Bronchial epithelial cell (primary cell): ENCODE measurements at places on chromosomes 6 and 20. TPM values are rescaled to one million over a fixed set of nuclear protein-coding genes. Genes with fewer than 3 reads are reported as not detected.

GRCh38 chr20:41003143-41003935 lies 25.3 kb upstream of the TOP1 start:
- DNase-seq = peak; percentile 99

SLA2 gene
- total RNA-seq = not detected in 2 replicates

SAMD10 gene
- 1.1 and 2.7 TPM in 2 replicates for total RNA-seq

- DNase-seq = no peak
These were observed 206.0 kb upstream of the CDH4 start for GRCh38 chr20:61045876-61046585.

- DNase-seq = no peak
These were observed 89.5 kb downstream of the CHMP4B start for GRCh38 chr20:33900521-33901131.

GRCh38 chr6:5044866-5045265 lies 40.3 kb upstream of the PPP1R3G start:
- no peak for DNase-seq

NTSR1 gene
- not detected in 2 replicates for total RNA-seq

GRCh38 chr6:6366803-6367202 lies 46.3 kb upstream of the F13A1 start:
- DNase-seq = no peak

DNA sequence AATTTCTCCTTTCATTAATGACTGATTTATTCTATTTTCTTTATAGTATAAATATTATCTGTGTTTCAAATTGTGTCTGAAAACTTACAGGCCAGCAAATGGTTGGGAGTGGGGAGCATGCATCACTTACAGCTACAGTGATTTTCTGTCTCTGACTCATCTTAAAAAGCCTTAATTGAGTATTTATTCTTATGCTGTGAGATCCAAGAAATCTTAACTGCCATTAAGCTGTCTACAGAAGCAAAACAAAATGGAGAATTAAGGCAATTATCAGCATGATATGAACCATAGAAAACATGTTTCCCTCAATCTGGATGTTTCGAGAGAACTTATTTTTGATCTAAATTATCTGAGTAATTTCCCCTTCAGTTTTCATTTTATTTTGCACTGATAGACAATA lies 831.2 kb downstream of the KIF16B start:
- peak; percentile 33 for DNase-seq

SLC16A10 gene
- total RNA-seq = under 0.01 and 0.26 TPM in 2 replicates

- no peak for DNase-seq
These were observed 3.4 kb downstream of the SERAC1 start for GRCh38 chr6:158164579-158165170.

GRCh38 chr6:160252073-160252813 lies 6.4 kb downstream of the SLC22A2 start:
- DNase-seq = peak; percentile 36

PRSS35 gene
- total RNA-seq = 0.13 TPM in 1 of 2 replicates, not detected in the other

MEI4 gene
- not detected in 2 replicates for total RNA-seq

LY6G5B gene
- total RNA-seq = 1.1 and 2.3 TPM in 2 replicates

HSPA12B gene
- total RNA-seq = not detected in 2 replicates

DNA sequence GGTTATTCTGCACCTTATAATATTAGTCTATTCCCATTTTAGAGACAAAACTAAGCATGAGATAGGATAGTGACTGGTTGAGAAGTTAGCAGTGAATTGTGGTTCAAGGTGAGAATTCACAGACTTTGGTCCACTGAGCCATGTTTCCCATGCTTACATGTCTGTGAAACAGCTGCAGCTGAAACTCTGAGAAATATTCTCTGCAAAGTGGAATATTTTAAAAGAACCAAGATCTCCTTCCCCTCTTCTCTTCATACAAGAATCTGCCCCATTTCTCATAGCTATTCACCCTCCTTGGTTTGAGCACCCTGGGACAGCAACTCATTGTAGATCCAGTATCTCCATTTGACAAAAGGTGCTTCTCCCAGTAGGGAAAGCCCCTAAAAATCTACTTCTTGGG lies 70.2 kb upstream of the TMEM170B start:
- no peak for DNase-seq

GRCh38 chr6:41577356-41578216 lies 31.4 kb downstream of the FOXP4 start:
- peak; percentile 67 for DNase-seq

DNA sequence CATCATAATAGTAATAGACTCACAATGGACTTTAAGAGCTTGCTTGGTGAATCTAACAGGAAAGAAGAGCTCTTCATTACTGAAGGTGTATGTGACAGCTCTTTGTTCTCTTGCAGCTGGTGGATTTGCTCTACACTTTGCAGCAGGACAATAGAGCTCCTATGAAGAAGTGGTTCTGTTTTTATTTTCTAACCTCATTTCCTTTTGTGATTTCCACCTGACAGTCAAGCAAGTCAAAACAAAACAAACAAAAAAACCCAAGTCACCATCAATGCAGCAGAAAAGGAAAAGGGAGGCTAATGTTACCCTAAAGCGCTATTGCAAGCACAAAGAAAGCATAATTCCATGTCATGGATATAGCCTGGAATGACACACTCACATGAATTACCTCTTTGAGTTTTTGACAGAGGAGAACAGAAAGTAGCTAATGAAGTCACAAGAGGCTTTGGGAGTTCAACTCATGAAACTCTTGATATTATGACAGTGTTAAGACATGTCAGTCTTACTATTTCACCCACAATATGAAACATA lies 1188.1 kb downstream of the EPHA7 start:
- DNase-seq = no peak

SIRPD gene
- total RNA-seq = not detected in 2 replicates

- peak; percentile 12 for DNase-seq
These were observed 141.1 kb upstream of the EEF1E1 start for GRCh38 chr6:8243475-8243874.

GRCh38 chr20:22616551-22616950 lies 32.2 kb upstream of the FOXA2 start:
- peak; percentile 50 for DNase-seq

DNA sequence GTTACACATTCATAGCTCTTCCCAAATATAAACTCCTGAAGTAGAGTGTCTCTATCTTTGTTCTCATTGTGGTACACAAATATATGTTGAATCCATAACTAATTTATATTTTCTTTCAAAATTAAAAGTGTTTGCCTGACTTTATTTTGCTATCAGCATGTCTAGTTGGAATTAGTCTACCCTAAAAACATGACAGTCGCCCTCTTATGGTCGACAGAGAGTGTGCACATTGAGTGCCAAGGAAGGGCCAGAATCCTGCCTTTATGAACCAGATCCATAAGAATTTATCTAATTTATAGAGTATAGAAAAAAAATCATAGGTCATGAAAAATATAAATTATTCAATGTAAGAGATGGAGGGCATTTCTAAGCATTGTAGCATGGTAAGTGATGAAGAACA lies 12.3 kb upstream of the DEFB112 start:
- DNase-seq = peak; percentile 32

- DNase-seq = no peak
These were observed 14.1 kb downstream of the FKBP1A start for GRCh38 chr20:1378735-1379125.

- peak; percentile 40 for DNase-seq
These were observed 46.3 kb downstream of the SOD2 start for GRCh38 chr6:159646733-159647132.

GRCh38 chr6:52647199-52647598 lies 23.7 kb upstream of the TMEM14A start:
- DNase-seq = peak; percentile 35

DNA sequence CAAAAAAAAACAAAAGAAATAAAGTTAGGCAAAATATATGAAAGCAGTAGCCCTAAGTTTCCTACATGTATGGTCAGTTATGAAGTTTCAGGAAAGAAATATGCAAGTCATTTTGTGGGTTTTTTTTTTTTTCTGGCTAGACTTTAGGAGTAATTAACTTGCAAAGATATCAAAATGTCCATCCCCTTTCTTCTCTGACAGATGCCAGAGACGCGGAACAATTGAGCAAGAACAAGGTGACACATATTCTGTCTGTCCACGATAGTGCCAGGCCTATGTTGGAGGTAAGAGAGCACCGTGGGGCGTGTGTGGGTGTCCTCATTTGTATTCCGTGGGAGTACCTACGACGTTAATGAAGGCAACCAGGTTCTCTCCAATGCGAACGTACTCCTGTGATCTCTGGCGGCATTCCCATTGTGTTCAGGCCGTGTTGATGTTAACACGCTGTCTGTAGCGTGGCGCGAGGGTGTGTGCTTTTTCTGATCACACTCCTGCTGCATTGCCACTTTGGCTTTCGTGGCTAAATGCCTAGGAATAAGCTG lies 19.5 kb downstream of the DUSP22 start:
- no peak for DNase-seq

CAGE1 gene
- total RNA-seq = 0.13 TPM in 1 of 2 replicates, not detected in the other

- peak; percentile 100 for DNase-seq
These were observed 198.8 kb upstream of the PREP start for GRCh38 chr6:105601541-105602236.

DNA sequence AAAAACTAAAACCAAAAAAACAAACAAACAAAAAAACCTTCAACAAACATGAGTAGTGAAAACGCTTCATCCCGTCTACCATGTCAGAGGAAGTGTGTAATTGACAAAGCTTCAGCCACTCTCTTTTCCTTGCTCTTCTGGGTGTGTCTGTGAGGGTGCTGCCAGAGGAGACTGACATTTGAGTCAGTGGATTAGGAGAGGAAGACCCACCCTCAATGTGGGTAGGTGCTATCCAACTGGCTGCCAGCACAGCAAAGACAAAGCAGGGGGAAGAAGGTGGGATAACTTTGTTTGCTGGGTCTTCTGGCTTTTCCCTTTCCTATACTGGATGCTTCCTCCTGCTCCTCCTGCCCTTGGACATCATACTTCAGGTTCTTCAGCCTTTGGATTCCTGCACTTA lies 145.6 kb downstream of the TASP1 start:
- DNase-seq = no peak

DNA sequence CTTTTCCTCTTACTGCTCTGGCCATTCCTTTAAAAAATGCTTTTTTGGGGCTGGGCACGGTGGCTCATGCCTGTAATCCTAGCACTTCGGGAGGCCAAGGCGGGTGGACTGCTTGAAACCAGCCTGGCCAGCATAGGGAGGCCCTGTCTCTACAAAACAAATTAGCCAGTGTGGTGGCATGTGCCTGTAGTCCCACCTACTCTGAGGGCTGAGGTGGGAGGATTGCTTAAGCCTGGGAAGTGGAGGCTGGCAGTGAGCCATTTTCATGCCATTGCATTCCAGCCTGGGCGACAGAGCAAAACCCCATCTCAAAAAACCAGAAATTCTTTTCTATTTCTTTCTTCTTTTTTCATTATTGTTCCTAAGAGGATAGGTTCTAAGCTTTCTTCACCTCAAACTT lies 36.9 kb upstream of the RNF144B start:
- peak; percentile 86 for DNase-seq

- no peak for DNase-seq
These were observed 326.4 kb downstream of the LAMA2 start for GRCh38 chr6:129209355-129209754.

TP53TG5 gene
- 0.13 TPM in 1 of 2 replicates, not detected in the other for total RNA-seq

DNA sequence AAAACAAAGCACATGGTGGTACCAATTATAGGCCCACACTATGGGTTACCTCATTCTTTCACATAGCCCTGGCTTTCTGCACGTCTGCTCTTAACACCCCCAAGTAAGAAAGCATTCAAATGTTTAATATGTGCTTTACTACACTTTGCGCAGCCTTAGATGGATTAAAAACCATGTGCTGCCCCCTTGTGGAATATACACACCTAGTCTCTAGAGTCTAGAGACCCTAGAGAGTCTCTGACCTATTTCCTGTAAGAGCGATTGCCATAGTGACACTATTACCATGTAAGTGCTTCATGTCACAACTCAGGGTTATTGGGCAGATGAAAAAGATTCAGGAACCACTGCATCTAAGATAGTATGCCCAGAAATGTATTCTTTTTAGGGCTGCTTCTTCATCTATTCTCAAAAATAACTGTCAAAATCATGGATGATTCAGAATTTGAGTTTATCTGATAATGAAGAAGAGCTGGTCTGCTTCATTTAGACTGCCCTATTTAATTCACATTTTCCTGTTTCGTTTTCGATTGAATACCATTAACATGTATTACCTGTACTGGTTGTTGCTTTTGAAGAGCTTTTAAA lies 186.3 kb downstream of the ADGB start:
- peak; percentile 46 for DNase-seq

SLC35D3 gene
- under 0.01 TPM in 1 of 2 replicates, not detected in the other for total RNA-seq

DNA sequence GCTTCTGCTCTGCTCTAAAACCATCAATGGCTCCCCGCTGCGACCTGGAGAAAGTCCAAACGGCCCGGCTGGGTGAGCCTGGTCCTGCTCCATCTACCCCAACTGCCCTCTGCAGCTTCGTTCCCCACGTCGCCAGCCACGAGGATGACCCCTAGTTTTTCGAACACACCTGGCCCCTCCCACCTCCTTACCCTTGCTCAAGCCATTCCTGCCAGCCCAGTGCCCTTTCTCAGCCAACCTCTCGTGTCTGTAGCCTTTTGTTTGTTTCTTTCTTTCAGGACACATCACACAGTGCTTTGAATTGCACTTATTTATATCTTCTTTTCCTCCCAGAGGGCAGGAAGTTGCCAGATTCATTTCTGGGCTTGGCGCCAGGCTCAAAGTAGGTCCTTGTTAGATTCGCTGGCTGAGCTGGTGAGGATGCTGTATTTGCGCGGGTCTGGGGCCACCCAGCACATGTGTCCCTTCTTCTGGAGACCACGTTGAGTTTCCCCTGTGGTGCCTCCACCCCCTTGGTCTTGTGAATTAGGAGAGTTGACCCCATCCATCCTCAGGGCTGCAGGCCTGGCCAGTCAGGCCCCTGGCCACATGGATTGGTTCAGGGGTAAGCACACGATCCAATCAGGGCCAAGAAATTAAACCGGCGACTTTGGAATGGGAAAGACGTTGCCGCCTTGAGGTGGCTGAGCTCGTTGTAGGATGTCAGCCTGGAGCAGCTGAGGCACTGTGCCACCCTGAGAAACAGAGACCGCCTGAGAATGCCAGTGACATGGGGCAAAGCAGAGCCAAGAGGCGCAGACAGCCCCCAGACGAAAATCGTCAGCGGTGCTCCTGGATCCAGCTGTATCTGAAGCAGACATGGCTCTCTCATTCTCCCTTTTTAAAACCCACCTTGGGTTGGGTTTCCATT lies 156.0 kb downstream of the CEBPB start:
- DNase-seq = peak; percentile 56

CPNE5 gene
- not detected in 2 replicates for total RNA-seq

DNA sequence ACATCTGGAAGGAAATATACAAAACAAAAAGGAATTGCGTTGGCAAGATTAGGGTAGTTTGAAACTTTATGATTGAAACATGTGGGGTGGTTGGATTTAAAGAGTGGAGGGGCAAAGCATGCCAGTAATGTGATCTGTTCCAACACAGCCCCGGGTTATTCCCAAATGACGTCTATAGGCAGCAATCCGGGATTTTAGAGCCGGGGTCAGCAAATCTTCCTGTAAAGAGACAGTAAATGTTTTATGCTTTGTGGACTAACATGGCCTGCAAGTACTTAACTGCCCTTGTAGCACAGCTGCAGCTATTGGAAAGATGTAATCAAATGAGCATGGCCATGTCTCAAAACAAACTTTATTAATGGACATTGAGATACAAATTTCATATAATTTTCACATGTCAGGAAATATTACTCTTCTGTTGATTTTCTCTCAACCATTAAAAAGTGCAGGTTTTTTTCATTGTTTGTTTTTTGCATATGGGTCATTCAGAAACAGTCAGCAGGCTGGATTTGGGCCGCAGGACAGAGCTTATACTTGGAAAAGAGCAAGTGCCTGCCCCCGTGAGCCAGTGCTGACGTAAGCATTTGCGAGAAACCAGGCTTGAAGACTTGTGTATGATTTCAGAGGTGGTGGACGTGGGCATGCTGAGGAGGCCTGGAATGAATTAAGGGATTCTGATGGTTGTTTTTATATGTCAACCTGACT lies 136.5 kb downstream of the DOK5 start:
- DNase-seq = no peak

FOXQ1 gene
- total RNA-seq = 3.1 and 3.4 TPM in 2 replicates
